ENCODE measurements at places on chromosomes 12 and 14.
A peak's percentile ranks its signal among the peaks of the same experiment; 100 is the strongest.

- peak; percentile 41 for DNase-seq
Observed at GRCh38 chr12:132327336-132328171, 1.8 kb downstream of the GALNT9 start.

GRCh38 chr14:36852981-36853691, 191.5 kb downstream of the PAX9 start:
- DNase-seq: no peak

GRCh38 chr12:4111010-4111409, 162.6 kb upstream of the CCND2 start:
- DNase-seq: no peak

DNA sequence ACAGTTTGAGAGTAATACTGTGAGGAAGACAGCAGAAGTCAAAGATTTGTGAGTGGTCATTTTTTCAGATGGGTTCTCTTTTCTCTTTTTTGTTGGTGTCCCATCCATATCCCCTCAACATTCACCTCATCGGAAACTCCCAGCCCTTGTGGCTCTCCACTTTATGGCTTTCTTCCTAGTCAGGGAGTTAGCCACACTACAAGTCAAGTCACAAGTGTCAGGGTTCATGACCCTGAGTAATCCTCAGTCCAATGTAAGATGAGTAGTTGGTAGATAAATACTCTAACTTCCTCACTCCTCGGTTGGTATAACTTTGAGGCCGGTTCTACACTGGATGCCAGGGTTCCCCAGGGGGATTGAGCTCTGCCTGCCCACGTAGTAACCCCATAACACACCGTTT, 41.4 kb downstream of the PTGER2 start:
- no peak for DNase-seq

DNA sequence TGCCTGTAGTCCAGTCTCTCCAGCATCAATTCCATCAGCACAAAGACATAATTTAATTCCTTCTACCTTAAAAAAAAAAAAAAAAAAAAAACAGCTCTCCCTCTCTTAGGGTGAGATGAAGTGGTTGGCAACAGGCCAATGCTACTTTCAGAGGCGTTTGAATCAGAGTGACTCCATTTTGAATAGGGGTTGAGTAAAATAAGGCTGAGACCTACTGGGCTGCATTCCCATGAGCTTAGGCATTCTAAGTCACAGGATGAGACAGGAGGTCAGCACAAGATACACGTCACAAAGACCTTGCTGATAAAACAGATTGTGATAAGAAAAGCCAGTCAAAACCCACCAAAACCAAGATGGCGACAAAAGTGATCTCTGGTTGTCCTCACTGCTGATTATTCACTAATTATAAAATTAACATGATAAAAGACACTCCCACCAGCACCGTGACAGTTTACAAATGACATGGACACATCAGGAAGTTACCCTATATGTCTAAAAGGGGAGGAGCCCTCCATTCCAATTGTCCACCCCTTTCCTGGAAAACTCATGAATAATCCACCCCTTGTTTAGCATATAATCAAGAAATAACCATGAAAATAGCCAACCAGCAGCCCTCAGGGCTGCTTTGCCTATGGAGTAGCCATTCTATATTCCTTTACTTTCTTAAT, 6.9 kb upstream of the TCL1B start:
- no peak for DNase-seq

GRCh38 chr12:41287500-41288141, 99.5 kb downstream of the PDZRN4 start:
- DNase-seq: no peak

DNA sequence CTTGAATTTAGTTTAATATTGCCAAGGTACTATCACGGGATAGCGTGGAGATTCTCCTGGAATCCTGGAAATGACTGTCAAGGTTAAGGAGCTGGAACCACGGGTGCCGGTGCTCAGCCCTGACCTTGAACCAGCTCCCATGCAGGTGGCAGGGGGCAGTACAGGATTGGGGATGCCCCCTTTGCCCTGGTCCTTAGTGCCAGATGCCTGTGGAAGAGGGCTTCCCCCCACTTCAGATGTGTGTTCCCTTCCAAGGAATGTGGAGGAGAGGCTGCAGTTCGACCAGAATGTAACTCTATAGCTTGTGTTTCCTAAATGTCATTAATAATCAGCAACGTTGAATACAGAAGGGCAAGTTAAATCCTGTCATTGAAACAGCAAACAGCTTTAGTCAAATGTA, 258.9 kb downstream of the VRK1 start:
- DNase-seq: no peak

DNA sequence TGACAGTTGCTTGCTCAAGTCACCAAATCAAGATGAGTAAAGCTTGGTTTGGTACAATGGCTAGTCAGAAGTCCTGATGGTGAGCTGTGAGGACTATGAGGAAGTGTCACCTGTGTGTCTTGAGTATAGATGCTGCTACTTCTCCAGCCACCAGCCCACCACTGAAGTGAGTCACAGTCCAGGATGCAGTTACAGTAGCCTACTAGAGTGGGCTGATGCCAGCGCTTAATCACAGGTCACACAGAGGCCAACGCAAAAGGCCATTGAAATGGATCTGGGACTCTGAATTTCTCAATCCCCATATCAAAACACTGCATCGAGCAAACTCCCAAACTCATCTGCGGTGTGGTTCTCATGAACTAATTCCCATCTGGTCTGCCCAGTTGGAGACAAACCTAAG, 223.1 kb downstream of the ANO6 start:
- no peak for DNase-seq

GRCh38 chr12:30896461-30896860, 30.1 kb upstream of the TSPAN11 start:
- DNase-seq: no peak

GRCh38 chr14:88492272-88493089, 62.3 kb downstream of the PTPN21 start:
- DNase-seq: peak; percentile 65

GRCh38 chr12:3667485-3667884, 85.4 kb downstream of the CRACR2A start:
- DNase-seq: no peak

DNA sequence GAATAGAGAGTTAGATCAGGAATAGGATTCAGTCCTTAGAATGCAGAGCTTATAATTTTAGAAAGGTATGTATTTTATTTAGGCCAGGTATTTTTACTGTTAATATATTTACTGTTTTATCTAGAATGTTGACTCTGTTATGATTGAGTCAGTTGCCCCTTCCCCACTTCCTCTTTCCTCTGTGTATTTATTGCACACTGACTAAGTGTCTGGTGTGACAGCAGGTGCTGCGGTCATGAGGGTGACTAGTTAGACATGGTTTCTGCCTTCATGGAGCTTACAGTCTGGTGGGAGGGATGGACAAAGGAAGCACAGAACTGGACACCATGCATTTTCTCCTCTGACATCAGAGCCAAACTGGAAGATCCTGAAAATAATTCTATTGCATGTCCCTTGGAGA, 159.8 kb downstream of the CACNA1C start:
- DNase-seq: no peak

DNA sequence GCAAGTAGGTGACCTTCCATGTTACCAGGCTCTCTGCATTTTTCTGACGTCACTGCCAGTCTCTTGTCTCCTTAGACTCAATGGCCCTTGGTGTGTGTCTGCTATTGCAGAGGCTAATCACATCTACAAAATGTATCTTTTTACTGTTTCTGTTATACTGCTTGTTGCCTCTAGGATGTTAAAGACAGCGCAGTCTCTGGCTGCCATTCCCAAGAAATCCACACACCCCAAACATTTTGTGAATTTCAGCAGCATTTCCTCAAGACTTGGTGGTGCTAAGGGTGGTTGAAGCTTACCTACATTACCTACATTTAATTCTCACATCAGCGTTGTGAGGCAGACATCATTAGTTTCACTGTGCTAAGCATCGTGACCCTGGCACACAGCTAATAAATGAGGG, 87.2 kb downstream of the C12orf75 start:
- no peak for DNase-seq

DNA sequence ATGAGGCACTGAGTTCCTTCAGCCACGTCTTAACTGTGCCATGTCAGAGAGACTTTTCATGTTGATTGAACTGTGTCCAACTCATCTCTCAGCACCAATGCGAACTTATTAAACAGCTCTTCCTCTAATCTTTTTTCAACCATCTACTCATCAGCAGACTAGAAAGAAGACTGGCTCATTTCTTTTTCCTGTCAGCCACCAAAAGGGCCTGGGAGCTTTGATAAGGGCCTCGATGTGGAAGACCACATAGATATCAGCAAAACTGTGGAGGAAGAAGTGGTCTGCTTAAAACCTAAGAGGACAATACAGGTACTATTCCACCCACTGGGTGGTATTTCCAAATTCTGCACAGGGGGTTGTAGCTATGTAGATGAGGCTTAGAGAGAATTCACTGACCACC, 3.6 kb upstream of the PLXNC1 start:
- no peak for DNase-seq

GRCh38 chr14:74418031-74418430, 8.0 kb downstream of the SYNDIG1L start:
- DNase-seq: no peak

DNA sequence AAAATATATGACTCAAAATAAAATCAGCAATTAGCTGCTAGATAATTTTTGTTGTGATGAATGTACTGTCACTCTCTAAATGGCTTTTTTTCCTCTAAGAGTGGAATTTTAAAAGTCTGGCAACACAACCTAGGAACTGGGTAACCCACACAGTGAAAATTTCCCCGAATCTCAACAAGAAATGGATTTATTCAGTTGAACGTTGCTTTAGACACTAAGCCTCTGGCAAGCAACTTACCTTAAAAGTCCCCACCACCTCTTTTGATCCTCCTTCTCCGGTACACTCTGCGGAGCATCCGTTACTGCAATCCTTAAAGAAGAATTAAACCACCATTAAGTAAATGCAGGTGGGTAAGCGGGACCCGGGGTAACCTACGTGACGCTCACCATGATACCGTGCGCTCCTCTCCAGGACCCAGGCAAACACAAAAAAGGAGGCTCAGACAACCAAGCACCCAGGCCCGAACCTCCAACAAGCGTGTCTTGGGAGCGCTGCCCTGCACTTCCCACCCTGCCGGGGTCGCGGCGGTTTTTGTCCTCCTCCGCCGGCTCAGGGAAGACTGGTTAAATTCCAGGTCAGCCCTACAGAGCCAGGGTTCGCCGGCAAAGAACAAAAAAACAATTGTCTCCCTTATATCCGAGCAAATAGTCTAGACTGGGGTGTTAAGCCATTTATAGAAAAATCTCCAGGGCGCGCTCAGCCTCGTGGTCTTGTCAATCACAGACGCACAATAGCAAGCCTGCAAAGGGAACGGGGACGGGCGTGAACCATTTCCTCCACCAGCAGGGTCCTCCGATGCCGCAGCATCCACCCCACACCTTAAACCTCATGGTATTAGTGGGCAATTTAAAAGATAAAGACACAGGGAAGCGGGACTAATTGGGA, 47.1 kb downstream of the BCAT1 start:
- DNase-seq: no peak

GRCh38 chr12:70177631-70178030, 65.6 kb upstream of the CNOT2 start:
- no peak for DNase-seq

- no peak for DNase-seq
Observed at GRCh38 chr12:61810486-61810885, 449.7 kb upstream of the USP15 start.

DNA sequence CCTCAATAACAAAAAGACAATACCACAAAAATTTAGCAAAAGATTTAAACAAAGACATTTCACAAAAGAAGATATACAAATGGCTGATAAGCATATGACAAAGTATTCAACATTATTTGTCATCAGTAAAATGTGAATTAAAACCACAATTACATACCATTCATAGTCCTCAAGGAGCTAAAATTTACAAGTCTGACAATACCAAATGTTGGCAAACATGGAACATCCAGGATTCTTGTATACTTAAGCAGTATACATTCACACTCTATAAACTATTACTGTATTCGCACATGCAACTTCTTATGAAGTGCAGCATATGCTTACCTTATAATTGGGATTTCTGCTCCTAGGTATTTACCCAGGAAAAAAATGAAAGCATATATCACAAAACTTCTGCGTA, 49.7 kb upstream of the BDKRB2 start:
- no peak for DNase-seq

DNA sequence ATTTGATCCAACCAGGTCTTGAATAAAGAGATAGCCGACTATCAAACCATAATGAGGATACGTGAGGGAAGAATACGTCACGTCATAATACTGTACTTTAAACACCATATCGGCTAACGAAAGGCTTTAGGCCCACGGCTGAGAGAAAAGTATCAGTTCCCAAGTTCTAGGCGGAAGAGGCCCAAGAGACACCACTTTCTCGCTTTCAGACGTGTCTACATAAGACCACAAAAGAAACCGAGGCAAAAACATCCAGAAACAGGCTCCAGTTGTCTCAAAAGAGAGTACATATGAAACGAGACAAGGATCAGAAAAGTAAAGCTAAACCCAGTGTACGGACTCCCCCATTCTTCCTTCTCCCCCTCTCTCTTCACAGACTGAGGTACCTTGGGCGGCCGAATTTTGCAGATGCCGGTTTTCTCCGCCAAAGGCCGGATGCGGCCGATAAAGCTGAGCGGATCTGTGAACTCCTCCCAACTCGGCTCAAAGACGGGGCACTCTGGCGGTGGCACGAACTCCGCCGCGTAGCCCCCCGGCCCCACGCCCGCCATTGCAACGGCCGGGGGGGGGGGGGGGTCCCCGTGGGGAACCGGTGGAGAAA, 479 bp downstream of the KDM5A start:
- peak; percentile 20 for DNase-seq

DNA sequence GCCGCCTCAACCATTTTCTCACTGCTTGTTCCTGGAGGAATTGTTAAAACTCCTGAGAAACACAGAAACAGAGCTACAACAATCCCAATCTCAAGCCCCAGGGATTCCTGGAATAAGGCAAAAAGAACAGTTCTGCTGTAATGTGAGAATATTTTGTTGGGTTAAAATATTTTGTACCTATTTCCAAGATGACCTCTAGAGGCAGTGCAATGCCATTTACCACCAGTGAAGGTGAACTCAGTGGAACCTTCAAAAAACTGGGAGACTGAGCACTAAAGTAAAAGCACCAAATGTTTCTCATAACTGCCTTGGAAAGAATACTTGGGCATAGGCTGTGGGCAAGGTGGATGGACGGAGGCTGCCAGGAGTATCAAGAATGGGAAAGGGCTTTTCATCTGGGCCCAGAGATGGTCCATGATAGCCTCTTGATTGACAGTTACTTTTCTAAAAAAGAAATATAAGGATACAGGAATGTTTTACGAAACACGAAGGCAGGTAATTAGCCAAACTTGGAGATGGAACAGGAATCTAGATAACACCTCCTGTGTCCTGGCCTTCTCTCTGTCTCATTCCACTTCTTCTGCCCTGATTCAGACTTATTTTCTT, 334.0 kb upstream of the FLRT2 start:
- no peak for DNase-seq

DNA sequence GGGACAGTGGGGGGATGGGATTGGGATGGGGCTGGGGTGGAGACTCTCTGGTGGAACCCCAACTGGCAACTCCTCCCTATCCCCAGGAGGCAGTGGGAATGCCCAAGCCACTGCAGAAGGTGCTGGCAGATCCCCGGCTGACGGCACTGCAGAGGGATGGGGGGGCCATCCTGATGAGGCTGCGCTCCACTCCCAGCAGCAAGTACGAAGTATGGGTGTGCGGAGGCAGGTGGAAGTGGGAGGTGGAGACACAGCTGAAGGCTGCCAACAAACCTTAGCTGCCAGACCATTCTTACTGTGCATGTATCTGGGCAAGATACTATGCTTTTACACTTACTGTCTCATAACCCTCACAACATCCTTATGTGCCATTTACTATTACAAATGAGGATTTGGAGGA, 8.2 kb downstream of the ARHGEF40 start:
- DNase-seq: no peak
